Hematopoietic multipotent progenitor cell treated with erythropoietin and hydrocortisone succinate and interleukin-3 and kit ligand, for 8 days (in vitro differentiated cells): ENCODE measurements at places on chromosomes 7 and 10.

DNA sequence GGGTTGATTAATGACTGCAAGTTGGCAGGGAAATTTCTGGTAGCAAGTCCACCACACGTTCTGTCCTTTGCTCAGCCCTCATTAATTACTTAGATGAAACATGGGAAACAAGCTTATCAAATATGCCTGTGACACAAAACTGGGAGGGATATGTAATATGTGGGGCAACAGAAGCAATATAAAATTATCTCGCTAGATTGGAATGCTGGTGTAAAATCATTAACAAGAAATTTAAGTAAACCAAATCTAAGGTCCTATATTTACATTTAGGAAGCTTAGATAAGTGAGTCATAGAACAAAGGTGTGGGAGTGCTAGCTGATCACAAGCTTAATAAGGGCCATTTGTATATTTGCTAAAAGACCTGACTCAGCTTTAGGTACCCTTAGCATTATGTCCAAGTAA, 23.5 kb downstream of the TRPV5 start:
- DNase-seq = no peak

GRCh38 chr10:77919713-77920108, 6.8 kb downstream of the DLG5 start:
- DNase-seq = no peak

DNA sequence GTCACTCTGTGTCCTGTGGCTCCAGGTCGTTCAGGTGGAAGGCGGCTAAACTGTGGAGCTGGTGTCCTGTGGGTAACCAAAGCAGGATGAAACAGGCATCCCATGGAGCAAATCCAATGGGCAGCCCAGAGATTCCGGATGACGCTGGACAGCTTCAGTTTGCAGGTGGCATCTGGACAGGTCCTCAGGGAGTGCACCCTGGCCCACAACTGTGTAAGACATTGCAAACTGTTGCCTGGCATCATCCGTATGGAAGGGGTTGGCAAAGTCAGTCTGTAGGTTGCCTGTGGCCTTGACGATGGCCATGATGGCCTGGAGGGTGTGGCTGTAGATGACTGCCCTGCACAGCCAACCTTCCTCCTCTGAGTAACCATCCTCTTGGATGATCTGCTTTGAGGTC, 35.5 kb downstream of the RPS24 start:
- no peak for DNase-seq

DNA sequence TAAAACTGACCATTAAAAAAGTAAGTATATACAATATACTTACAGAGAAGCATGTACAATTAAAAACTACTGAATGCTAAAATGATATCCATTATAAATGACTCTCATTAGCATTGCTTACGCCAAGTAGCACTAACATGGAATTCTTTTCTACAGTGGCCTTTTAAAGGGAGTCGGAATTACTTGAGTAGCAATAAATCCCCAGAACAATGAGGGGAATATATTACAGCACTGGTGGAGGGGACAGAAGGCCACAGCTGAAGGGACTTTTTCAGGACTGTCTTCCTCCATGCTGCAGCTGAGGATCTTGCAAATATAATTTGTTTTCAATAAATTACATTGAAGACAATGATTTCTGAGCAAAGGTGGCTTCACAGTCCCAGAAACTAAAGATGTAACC, 97.0 kb downstream of the ALOX5 start:
- DNase-seq = no peak
